Transverse colon (tissue), 4 donors: ENCODE measurements at places on chromosomes 5 and 9. TPM values are rescaled to one million over a fixed set of nuclear protein-coding genes. Genes with fewer than 3 reads are reported as not detected.

PIP5KL1 gene
- not detected for total RNA-seq

RUSC2 gene
- 7.0 TPM for total RNA-seq

DNA sequence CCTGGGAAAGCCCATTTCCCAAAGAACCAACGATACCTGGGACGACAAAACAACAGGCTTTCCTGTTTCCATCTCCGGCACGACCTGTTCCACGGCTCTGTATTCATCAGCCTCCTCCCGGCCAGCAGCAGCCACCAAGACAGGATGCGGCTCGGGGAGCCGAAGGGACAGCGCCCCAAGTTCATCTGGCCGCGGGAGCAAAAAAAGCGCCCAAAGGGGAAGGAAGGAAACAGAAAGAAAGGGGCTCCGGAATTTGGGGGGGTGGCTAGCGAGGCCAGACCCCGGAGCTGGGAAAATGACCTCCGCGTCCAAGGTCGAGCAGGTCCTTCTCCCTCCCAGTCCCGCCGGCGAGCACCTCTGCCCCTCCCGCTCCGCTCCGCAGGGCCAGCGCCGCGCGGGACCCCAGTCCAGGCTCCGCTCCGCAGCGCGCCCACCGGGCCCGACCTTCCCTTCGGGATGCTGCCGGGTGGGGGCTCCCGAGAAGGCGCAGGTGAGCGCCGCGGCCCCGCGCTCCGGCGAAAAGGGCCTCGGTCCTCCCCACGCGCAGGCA is 608 bp downstream of the ELOVL7 start:
- H3K4me3 ChIP-seq: peak overlapping the region; percentile 57
- H3K4me1 ChIP-seq: peaks cover 12% of the 10 kb centered on the region
- peak; percentile 28 for DNase-seq
- H3K27ac ChIP-seq: peak overlapping the region; percentile 82

DNA sequence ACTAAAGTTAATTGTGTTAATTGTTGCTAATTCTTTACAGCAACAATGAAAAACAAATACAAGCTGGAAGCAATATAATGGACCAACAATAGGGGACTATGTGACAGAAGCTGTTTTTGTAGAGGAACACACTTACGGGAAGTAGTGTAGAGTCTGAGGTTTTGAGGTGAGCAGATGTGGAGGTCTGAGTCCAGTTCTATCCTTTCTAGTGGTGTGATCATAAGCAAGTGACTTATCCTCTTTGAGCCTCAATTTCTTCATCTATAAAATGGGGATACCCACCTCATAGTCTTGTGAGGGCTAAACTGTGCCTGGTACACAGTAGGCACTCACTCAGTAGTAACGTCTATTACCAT is 28.3 kb downstream of the ALG2 start:
- DNase-seq: no peak
- H3K36me3 ChIP-seq: no peaks in the 10 kb centered on the region
- H3K4me1 ChIP-seq: no peaks in the 10 kb centered on the region
- no peaks in the 10 kb centered on the region for H3K27me3 ChIP-seq
- no peak overlapping the region for H3K4me3 ChIP-seq
- H3K27ac ChIP-seq: no peak overlapping the region

RPS23 gene
- 590 TPM for total RNA-seq

GRCh38 chr5:81853030-81853357 is 102.1 kb upstream of the SSBP2 start:
- H3K4me1 ChIP-seq: peaks cover 28% of the 10 kb centered on the region

GRCh38 chr9:72984226-72984947 is 31.5 kb upstream of the ALDH1A1 start:
- H3K4me3 ChIP-seq: no peak overlapping the region
- peaks cover 52% of the 10 kb centered on the region for H3K4me1 ChIP-seq
- no peaks in the 10 kb centered on the region for H3K36me3 ChIP-seq
- H3K27me3 ChIP-seq: no peaks in the 10 kb centered on the region
- no peak for DNase-seq

TTF1 gene
- 11.1 TPM for total RNA-seq

GRCh38 chr5:73735032-73735734 is 109.2 kb downstream of the ARHGEF28 start:
- H3K36me3 ChIP-seq: no peaks in the 10 kb centered on the region
- no peak for DNase-seq
- H3K27me3 ChIP-seq: no peaks in the 10 kb centered on the region
- no peak overlapping the region for H3K27ac ChIP-seq

FREM1 gene
- 5.5 TPM for total RNA-seq

GRCh38 chr9:4970970-4971641 is 14.0 kb upstream of the JAK2 start:
- H3K36me3 ChIP-seq: no peaks in the 10 kb centered on the region
- no peaks in the 10 kb centered on the region for H3K4me1 ChIP-seq
- DNase-seq: no peak
- H3K27ac ChIP-seq: no peak overlapping the region
- no peaks in the 10 kb centered on the region for H3K27me3 ChIP-seq

- no peaks in the 10 kb centered on the region for H3K36me3 ChIP-seq
- H3K27me3 ChIP-seq: no peaks in the 10 kb centered on the region
- no peak overlapping the region for H3K4me3 ChIP-seq
- no peak for DNase-seq
These were observed 64.9 kb upstream of the ENTREP1 start for GRCh38 chr9:69260161-69260560.

GRCh38 chr9:37514999-37515398 is 29.3 kb downstream of the POLR1E start:
- no peak overlapping the region for H3K27ac ChIP-seq
- H3K27me3 ChIP-seq: no peaks in the 10 kb centered on the region

- no peaks in the 10 kb centered on the region for H3K27me3 ChIP-seq
- H3K4me1 ChIP-seq: no peaks in the 10 kb centered on the region
- H3K4me3 ChIP-seq: no peak overlapping the region
These were observed 56.8 kb downstream of the FGF10 start for GRCh38 chr5:44332285-44332971.

NMUR2 gene
- not detected for total RNA-seq

DNA sequence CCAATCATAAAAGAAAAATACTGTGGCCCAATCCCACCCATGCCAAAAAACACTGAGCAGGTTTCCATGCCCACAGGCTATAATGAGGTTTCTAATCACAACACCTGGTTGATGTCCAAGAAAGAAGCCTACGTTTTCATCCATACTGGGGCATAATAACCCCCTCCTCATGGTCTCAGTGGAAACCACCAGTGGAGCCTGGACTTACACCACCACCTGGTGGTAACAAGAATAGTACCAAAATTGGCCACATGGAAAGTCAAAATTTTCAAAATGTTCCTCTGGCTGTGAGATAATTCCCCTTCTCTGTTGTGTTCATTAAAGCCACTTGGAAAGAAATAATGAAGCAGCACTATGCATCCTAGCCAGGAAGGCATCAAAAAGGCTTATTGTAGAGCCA is 687.3 kb upstream of the ST8SIA4 start:
- no peak overlapping the region for H3K4me3 ChIP-seq
- no peaks in the 10 kb centered on the region for H3K36me3 ChIP-seq
- H3K27ac ChIP-seq: no peak overlapping the region
- no peaks in the 10 kb centered on the region for H3K4me1 ChIP-seq
- no peaks in the 10 kb centered on the region for H3K27me3 ChIP-seq

PCDHB2 gene
- 1.9 TPM for total RNA-seq

FSD1L gene
- total RNA-seq: 6.0 TPM

SELENOP gene
- 899 TPM for total RNA-seq

GRCh38 chr5:1474866-1475543 is 29.8 kb upstream of the SLC6A3 start:
- H3K36me3 ChIP-seq: no peaks in the 10 kb centered on the region
- no peak overlapping the region for H3K4me3 ChIP-seq
- no peak for DNase-seq

GRCh38 chr9:117678871-117679270 is 25.3 kb upstream of the TLR4 start:
- H3K36me3 ChIP-seq: no peaks in the 10 kb centered on the region
- peak overlapping the region; percentile 45 for H3K27ac ChIP-seq

ARHGEF28 gene
- 18.7 TPM for total RNA-seq

GRCh38 chr9:130962418-130963316 is 23.6 kb upstream of the FIBCD1 start:
- peaks cover 4% of the 10 kb centered on the region for H3K4me1 ChIP-seq
- H3K4me3 ChIP-seq: no peak overlapping the region
- no peak for DNase-seq
- H3K27me3 ChIP-seq: no peaks in the 10 kb centered on the region
- no peak overlapping the region for H3K27ac ChIP-seq

RHOBTB3 gene
- 87.0 TPM for total RNA-seq

- no peaks in the 10 kb centered on the region for H3K4me1 ChIP-seq
- peaks cover 51% of the 10 kb centered on the region for H3K36me3 ChIP-seq
- no peaks in the 10 kb centered on the region for H3K27me3 ChIP-seq
- no peak overlapping the region for H3K4me3 ChIP-seq
These were observed 66.4 kb downstream of the SETX start for GRCh38 chr9:132288361-132288760.

GRCh38 chr9:135864447-135865049 is 42.8 kb downstream of the CAMSAP1 start:
- H3K27ac ChIP-seq: no peak overlapping the region
- no peaks in the 10 kb centered on the region for H3K4me1 ChIP-seq
- H3K27me3 ChIP-seq: no peaks in the 10 kb centered on the region
- H3K4me3 ChIP-seq: no peak overlapping the region
- no peaks in the 10 kb centered on the region for H3K36me3 ChIP-seq
- DNase-seq: peak; percentile 59

GRCh38 chr5:127096328-127096993 is 23.2 kb upstream of the C5orf63 start:
- no peaks in the 10 kb centered on the region for H3K4me1 ChIP-seq
- no peak overlapping the region for H3K4me3 ChIP-seq
- H3K36me3 ChIP-seq: no peaks in the 10 kb centered on the region
- DNase-seq: no peak
- H3K27me3 ChIP-seq: no peaks in the 10 kb centered on the region
- no peak overlapping the region for H3K27ac ChIP-seq

- H3K4me1 ChIP-seq: no peaks in the 10 kb centered on the region
- DNase-seq: no peak
- no peaks in the 10 kb centered on the region for H3K27me3 ChIP-seq
- no peak overlapping the region for H3K4me3 ChIP-seq
- H3K27ac ChIP-seq: no peak overlapping the region
- H3K36me3 ChIP-seq: no peaks in the 10 kb centered on the region
These were observed 57.5 kb upstream of the ADRB2 start for GRCh38 chr5:148768806-148769415.

GRCh38 chr5:88892669-88893068 is 9.7 kb upstream of the MEF2C start:
- no peak overlapping the region for H3K27ac ChIP-seq
- H3K36me3 ChIP-seq: no peaks in the 10 kb centered on the region
- no peaks in the 10 kb centered on the region for H3K4me1 ChIP-seq
- no peak for DNase-seq

DNA sequence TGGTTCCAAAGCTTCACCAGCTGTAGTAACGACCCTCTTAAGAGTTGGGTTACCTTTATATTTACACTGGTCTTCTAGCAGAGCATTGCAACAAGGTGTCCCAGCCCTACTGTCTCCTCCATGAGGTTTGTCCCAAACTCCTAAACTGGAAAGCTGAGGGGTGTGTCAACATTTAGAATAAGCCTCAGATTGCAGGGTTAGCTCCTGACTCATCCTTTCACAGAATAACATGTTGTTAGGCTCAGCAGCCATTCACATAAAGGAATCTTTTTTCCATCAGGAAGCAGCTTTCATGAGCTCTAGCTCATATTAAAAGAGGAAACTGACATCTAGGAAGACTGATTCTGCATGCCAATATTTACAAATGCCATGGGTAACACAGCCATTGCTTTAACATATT is 238.7 kb downstream of the EFNA5 start:
- no peaks in the 10 kb centered on the region for H3K36me3 ChIP-seq
- no peak for DNase-seq
- no peaks in the 10 kb centered on the region for H3K27me3 ChIP-seq
- peaks cover 24% of the 10 kb centered on the region for H3K4me1 ChIP-seq

IL5 gene
- total RNA-seq: not detected

GRCh38 chr5:180170106-180170809 is 38.8 kb downstream of the RASGEF1C start:
- DNase-seq: no peak
- H3K27me3 ChIP-seq: peaks cover 8% of the 10 kb centered on the region
- no peaks in the 10 kb centered on the region for H3K36me3 ChIP-seq
- no peak overlapping the region for H3K4me3 ChIP-seq

DNA sequence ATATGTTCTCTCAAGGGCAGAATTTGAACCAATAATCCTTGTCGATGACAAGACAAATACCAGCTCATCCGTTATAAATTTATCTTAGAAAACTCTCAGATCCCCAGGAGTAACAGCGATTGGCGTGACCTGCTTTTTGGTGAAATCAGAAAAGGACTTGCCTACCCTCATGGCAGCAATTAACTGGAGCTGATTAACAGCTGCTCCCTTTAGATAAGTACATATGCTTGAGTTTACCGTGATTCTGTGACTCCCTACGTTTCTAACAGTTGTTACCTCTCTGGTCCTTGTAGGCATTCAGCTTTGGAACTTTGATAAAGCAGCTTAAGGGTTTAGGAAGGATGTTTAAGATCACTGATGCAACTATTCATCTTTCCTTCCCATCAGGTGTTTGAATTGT is 2.6 kb downstream of the INVS start:
- no peaks in the 10 kb centered on the region for H3K36me3 ChIP-seq
- no peak for DNase-seq
- H3K4me3 ChIP-seq: no peak overlapping the region
- H3K27me3 ChIP-seq: no peaks in the 10 kb centered on the region
- H3K4me1 ChIP-seq: peaks cover 20% of the 10 kb centered on the region

DNA sequence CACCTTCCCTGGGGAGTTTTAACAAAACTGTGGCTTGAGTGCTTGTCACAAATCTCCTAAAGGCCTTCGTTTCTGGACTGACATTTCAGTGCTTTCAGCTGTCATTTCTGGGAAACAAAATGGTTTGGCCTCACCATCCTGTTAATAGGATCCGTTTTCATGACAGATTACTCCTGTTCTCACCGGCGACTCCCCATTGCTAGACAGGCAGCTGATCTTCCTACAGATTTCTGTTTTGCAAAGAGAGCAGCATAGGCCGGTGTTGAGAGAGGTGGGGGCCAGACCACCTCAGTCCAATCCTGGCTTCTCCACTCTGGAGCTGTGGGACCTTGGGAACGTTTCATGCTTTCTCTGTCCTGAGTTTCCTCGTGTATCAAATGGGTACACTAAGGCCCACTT is 75.5 kb upstream of the OTULINL start:
- H3K27ac ChIP-seq: no peak overlapping the region
- no peaks in the 10 kb centered on the region for H3K36me3 ChIP-seq
- no peak overlapping the region for H3K4me3 ChIP-seq
- no peak for DNase-seq
- no peaks in the 10 kb centered on the region for H3K27me3 ChIP-seq
- H3K4me1 ChIP-seq: no peaks in the 10 kb centered on the region

DNA sequence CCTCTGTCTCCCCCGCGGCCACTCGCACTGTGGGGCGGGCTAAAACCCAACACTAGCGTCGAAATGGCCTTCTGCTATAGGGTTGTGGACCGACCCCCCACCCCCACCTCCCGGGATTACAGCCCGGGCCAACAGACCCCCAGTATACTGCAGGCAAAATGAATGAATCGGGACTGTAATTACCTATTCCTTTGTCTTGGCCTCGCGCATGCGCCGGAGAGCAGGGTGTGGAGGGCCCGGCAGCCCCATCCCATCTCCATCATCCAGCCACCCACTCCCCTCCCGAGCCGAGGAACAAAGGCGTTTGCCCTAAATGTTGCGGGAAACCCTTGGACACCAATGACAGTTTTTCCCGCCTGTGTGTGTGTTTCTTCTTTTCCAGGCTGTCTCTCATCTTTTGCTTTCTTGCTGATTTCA is 1.6 kb downstream of the BASP1 start:
- no peaks in the 10 kb centered on the region for H3K36me3 ChIP-seq
- no peak for DNase-seq
- H3K27ac ChIP-seq: no peak overlapping the region

ERCC8 gene
- 17.3 TPM for total RNA-seq

SPATA31C1 gene
- total RNA-seq: not detected

GRCh38 chr9:13991395-13991794 is 322.5 kb downstream of the NFIB start:
- no peak for DNase-seq
- no peaks in the 10 kb centered on the region for H3K27me3 ChIP-seq
- no peak overlapping the region for H3K27ac ChIP-seq
